ENCODE measurements at places on chromosomes 1 and 21.

DNA sequence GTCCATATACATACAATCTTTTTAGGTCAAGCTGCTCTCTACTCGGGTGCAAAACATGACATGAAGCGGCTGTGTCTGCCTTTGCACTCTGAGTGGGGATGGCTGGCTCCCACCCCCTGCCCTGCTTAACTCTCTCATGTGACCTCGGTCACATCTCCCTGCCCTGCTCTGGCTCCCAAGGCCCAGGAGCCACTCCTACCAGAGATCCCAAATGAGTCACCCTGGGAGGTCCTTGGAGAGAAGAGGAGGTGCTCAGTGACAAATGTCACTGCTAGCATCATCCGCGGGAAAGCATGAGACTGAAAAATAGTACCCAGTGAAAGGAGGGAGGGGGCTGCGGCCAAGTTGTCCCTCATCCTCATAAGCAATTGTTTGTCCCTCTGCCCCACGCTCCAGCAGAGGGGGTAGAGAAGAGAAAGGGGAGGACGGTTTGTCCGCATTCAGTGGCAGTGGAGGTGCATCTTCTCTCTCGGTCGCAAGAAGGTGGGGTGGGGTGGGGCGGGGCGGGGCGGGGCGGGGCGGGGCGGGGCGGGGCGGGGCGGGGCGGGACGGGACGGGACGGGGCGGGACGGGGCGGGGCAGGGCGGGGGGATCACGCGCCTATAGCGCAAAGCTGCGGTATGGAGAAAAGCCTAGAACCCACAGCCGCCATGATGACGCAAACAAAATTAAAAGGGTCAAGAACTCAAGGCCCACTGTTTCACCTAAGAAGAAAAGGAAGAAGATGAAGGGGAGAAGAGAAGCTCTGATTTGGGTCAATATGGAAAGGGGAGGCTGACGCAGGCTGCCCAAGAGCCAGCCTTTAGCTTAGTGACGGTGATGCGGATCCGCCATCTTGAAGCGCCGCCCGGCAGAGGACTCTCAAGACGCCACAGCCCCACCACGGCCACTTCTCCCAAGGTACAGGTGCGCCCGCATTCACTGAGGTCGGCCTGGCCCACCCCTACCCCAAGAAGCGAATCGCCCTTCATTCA lies 66.2 kb downstream of the CD46 start:
- DNase-seq, result no peak

- DNase-seq, result no peak
Measured at GRCh38 chr1:52727114-52727586, 897 bp downstream of the ZYG11B start.

DNA sequence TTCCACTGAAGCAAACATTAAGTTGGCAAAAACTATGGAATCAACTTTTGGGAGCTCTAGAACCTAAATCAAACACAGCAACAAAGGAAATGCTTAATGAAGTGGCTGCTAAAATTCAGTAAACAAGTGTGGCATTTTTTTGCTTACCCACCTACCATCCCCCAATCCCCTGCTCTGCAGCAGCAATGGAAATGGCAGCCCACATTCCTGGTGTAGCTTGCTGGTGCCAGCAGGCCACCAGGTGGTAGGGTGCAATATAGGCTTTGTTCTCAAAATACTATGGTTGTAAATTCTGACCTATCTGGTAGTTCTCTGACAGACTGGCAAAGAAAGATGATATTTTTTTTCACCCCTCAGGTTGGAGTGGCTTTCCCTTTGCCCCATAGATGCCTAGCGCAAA lies 42.8 kb downstream of the SHCBP1L start:
- DNase-seq, result no peak

DNA sequence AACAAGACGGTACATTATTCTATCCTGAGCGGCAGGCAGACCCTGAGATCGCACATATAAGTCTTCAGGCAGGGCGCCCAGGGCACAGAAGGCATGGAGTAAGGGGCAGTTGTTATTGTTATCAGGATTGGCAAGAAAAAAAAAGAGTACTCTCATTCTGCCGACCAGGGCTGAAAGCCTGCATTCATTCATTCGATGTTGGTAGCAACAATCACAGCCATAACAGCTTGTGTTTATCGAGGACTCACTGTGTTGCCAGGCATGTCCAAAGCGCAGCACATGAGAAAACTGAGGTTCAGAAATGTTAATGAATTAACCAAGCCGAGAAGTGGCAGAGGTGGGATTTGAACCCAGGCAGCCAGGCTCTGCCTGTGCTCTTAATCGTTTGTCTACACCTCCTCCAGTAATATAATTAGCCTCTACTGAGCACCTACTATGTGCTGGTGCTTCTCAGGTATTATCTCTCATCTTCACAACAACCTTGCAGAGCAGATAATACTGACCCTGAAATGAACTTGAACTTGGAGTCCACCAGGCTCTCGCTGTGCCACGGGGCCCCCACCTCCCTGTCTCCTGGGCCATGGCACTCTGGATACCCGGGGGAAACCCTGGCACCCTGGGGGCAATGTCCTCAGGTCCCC lies 56.2 kb downstream of the TAS1R2 start:
- DNase-seq, result no peak
